ENCODE measurements at places on chromosomes 2 and 18.
A peak's percentile ranks its signal among the peaks of the same experiment; 100 is the strongest.

- no peak for DNase-seq
These were observed 560 bp upstream of the DUSP2 start for GRCh38 chr2:96145848-96146152.

DNA sequence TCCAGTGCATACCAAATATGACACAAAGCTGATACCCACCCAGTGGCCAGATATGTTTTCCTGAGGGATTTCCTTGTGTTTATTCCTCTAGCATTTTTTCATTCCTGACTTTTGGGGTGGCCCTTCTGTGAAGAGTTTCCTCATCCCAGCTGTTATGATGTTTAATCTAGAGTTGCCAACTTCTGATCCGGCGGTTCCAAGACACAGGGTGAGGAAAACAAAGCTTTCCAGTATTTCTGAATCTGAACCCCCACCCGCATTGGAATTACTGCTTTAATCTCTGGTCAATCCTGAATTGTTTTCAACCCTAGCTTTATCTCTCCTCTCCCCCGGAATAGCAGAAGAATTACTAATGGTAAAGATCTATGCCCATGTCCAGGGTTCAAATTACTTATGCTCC lies 39.2 kb upstream of the PNPT1 start:
- no peak for DNase-seq

- peak; percentile 77 for DNase-seq
These were observed 165.9 kb upstream of the PGAP1 start for GRCh38 chr2:197092431-197092830.

DNA sequence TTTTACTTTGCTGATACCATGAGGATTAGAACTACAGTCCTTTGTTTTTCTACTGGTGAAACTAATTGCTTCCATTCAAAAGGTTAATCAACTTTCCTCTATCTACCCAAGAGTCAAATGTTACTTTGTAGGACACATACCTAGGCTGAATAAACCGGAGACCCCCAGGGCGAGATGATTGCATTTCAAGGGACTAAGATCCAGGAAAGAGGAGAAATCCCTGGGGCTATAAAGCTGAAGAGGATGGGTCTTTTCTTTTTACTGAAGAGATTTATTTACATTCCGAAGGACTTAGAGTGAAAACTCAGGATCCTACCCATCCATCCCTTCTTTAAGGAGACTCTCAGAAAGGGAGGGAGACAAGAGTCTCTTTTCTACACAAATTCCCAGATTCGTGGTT lies 331.9 kb downstream of the CDH19 start:
- no peak for DNase-seq

- DNase-seq: no peak
These were observed 3.9 kb upstream of the FSIP2 start for GRCh38 chr2:185734658-185735057.

DNA sequence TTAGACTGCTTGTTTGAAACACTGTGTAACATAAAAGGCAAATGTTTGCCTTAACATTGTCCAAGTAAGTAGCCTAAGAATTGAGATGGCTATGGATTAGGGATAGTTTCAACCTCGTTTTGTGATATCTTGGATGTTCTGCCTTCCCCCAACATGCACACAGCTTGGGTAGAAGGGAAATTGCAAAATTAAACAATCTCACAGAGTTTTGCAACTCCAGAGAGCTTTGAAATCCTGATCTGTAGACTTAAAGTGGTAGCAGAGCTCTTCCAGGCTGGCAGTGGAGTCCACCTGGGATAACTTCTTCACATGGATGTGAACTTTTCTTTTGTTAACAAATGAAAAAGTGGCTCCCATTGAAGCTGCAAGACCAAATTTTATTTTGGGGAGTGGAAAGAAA lies 59.6 kb downstream of the CHRNA1 start:
- DNase-seq: no peak

GRCh38 chr2:43107679-43108078 lies 118.7 kb downstream of the ZFP36L2 start:
- DNase-seq: no peak

DNA sequence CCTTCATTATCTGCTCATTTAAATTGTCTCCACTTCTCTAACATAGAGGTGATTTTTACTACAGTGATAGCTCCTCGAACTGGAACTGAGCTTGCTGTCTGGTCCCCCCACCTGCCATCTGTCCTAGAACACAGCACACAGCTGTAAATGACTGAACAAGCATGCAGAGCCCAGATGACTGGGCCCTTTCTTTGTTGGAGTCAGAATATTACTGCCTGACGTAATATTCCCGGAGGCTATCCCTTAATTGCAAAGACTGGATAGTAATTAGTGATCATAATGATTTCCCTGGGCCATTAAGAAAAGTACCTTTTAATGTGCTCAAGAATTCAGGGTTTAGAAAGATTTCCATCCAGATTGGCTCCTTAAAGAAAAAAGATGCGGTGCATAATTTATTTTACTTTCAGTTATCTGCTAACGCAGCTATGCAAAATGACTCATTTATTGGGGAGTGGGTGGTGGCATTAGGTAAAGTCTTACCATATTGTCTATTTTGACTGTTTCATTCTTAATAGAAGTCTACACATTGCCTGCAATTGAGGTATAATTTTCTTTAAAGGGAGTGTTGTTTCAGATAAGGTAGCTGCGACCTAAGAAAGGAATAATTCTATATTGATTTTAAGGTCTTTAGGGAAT lies 84.4 kb downstream of the MAP4K4 start:
- no peak for DNase-seq

DNA sequence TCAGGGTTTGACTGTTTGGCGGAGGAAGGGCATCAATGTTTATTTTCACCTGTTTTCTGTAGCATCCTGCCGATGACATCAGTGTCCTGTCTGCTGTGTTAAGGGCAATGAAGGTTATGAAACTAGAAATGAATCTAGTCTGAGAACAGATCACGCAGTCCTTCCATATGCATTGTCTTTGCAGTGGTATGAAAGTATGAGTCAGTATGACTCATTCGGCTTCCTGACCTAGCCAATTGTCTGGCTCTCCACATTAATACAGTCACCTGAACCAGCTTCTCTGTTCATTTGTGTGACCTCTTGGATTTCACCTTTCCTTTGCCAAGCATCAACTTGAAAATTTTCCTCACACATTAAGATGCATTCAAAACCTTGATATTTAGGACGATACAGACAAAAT lies 353.8 kb downstream of the RND3 start:
- peak; percentile 91 for DNase-seq

GRCh38 chr18:10526561-10526949 lies 728 bp downstream of the NAPG start:
- DNase-seq: no peak

DNA sequence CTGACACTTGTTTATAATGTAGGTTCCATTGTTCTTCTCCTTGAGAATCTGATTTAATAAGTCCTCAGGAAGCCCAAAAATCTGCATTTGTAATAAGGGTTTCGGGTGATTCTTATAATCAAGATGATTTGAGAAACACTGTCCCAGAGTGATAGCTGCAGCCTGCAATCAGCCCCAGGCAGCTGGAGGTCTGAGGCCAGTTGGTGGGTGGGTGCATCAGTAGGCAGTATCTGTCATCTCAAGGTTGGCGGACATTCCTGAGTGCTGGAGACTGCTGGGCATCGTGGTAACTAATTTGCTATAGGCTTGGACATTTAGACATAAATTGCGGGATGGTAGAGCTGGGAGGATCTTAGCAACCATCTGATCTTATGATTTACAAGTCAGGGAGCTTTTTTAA lies 2.7 kb upstream of the IL18RAP start:
- no peak for DNase-seq

GRCh38 chr2:27771202-27771547 lies 344 bp upstream of the MRPL33 start:
- DNase-seq: no peak

DNA sequence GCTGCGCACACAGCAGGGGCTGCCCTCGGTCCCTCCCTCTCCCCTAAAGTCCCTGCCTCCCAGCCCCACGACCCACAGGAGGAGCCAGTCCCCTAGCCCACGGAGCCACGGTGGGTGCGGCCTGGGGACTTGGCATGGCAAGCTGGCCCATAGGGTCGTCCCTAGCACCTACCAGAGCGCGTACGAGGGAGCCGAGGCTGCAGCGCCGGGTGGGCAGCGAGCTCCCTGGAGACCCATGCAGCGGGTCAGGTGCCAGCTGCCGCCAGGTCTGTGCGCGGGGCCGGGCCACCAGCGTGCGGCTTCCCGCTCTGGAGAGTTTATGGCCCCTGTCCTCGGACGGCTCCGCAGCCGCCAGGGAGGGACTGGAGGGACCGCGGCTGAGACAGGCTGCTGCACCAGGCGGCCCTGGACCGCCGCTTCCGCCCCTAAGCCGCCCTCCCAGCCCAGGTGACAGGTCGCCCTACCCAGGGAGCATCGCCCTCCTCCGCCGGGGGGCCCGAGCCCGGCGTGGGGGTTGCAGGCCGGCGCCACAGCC lies 273.6 kb downstream of the CCDC74A start:
- DNase-seq: no peak

- DNase-seq: no peak
These were observed 454.6 kb downstream of the MEIS1 start for GRCh38 chr2:66889632-66889882.

- DNase-seq: no peak
These were observed 251.0 kb upstream of the CHAC2 start for GRCh38 chr2:53516650-53517049.

DNA sequence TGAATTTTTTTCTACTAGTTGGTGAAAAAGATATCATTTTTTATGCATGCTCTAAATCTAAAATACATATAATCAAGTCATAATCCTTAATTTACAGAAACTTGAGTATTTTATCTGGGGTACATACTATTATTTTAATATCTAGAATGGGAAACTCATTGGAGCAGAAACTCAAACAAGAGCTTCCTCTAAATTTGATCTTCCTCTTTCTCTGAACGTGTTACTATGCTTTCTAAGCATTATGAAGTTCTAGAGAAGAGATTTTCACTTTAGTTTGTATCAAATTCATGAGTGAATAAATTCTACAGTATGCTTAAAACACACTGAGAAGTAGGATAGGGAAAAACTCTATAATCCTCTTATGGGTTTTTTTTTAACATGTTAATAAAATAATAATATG lies 20.6 kb upstream of the SLC38A11 start:
- DNase-seq: no peak

GRCh38 chr18:58069099-58069498 lies 25.1 kb downstream of the NEDD4L start:
- no peak for DNase-seq

DNA sequence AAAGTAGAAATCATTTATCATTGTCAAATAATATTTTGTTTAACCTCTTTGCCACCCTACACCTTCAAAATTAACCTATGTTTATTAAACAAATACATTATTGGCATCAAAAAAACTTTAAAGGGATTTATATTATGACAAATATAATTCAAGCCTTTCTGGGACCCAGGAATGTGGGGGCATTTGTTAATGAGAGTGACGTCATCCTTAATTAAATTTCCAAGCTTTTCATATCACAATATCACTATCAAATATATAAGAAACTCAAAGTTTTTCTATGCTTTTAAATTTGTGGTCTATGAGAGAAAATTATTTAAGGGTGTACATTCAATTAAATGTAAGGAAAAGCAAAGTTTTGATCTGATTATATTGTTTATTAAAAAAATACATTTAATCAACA lies 307.4 kb upstream of the POU3F3 start:
- no peak for DNase-seq

- DNase-seq: no peak
These were observed 1.1 kb downstream of the CDK5R2 start for GRCh38 chr2:218960309-218961165.

GRCh38 chr18:58143386-58143785 lies 99.4 kb downstream of the NEDD4L start:
- DNase-seq: no peak

DNA sequence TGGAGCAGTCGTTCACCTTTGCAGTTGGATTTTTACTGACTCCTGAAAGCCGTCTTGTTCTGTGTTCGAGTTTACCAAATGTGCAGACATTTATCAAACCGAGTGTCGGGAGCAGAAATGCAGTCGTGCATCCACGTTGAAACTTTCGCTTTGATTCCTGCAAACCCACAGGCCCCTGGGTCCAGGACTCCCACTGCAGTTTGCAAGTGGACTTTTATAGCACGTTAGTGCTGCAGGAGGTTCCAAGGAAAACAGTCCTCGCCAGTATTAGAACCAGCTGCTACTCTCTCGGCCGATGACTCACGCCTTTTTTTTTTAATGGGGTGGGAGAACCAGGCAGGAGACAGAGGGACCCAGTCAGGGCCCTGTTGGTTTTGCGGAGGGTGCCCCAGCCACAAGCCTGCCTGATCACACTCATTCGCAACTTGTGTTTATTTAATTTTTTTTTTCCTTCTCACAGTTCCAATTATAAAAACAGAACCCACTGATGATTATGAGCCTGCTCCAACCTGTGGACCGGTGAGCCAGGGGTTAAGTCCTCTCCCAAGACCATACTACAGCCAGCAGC lies 90.1 kb downstream of the NFATC1 start:
- peak; percentile 97 for DNase-seq

DNA sequence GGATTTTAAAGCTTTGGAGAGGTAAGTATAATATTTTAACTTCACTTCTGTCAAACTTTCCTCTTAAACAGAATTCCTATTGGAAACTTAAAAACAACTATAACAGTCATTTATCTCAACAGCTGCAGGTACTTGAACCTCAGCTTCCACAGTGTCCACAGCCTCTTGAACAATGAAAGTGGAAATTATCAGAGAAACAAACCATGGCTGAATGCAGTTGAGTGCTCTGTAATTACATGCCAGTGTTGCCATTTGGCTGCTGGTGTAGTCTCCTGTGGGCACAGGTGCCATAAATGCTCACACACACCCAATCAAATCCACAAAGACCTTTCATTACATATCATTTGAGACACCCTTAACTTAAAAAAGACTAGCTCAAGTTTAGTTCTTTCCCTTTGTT lies 125.1 kb downstream of the CPS1 start:
- DNase-seq: no peak

- DNase-seq: peak; percentile 29
These were observed 29.0 kb downstream of the SERPINB5 start for GRCh38 chr18:63505566-63506335.

GRCh38 chr2:178388287-178388686 lies 62.7 kb downstream of the PRKRA start:
- DNase-seq: no peak

GRCh38 chr2:239938651-239939486 lies 86.3 kb downstream of the NDUFA10 start:
- DNase-seq: no peak

GRCh38 chr2:25586726-25587144 lies 86.6 kb downstream of the DTNB start:
- DNase-seq: peak; percentile 26

- DNase-seq: no peak
These were observed 138.9 kb upstream of the ASB18 start for GRCh38 chr2:236403125-236403524.

DNA sequence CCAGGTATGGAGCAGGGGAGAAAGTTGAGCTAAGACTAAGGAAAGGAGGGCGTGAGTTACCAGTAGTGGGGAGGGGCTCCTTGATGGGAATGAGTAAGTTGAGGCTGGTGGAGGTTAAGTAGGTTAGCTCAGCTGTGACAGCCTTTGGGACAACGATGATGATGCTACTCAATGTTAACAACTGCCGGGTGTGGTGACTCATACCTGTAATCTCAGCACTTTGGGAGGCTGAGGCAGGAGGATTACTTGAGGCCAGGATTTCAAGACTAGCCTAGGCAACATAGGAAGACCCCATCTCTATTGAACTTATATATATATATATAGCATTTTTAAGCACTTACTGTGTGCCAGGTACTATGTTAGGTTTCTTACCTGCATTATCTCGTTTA lies 48.4 kb downstream of the HK2 start:
- DNase-seq: no peak

All from fibroblast of skin of right biceps (primary cell).